ENCODE measurements at places on chromosomes 6 and 20.

- no peak for DNase-seq
These were observed 14.2 kb upstream of the NPBWR2 start for GRCh38 chr20:64121586-64121985.

GRCh38 chr20:21391185-21391971 is 5.9 kb downstream of the NKX2-4 start:
- DNase-seq: no peak

- no peak for DNase-seq
These were observed 107.8 kb downstream of the RNGTT start for GRCh38 chr6:88855541-88856147.

DNA sequence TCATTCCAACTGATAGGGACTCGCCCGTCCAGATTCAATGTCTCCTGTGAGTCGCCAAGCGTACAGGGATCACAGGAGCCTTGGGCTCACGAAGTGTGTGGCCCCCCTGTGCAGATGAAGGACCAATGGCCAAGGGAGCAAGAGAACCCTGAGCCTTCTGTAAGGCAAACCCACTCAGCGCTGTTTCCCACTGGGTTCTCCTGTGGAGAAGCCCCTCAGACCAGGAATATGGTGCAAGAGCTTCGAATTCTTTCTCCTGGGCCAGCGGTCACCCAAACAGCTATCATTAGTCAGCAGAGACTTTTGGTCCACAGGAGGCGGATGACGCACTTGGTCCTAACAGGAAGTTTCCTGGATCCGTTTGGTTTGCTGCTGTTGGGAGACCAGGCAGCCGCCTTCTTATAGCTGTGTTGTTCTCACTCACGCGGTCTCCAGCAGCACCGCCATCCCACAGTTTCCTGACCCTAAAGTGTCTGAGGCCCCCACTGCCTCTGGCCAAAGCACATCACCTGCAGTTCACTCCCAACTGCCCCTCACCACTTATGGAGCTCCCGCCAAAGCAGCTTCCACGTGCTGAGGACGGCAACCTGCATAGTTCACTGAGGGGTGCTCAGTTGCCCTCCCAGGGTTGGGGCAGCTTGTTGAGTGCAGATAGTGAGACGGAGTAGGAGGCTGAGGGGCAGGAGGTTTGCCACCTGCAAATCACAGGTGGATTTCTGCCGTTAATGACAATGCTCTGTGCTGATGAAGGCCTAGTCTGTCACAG is 268.6 kb downstream of the ERMARD start:
- DNase-seq: no peak

DNA sequence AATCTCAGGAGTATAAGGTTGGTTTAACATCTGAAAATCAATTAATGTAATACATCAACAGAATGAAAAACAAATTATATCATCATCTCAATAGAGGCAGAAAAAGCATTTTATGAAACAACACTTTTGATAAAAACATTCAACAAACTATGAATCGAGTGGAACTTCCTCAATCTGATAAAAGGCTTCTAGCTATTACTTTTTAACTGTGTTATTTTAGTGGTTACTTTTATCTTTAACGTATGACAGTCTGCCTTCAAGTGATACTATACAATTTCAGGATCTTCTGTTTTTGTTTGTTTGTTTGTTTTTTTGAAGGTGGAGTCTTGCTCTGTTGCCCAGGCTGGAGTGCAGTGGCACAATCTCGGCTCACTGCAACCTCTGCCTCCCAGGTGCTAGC is 73.7 kb downstream of the ZFAND3 start:
- DNase-seq: no peak

- DNase-seq: peak; percentile 60
These were observed 27.6 kb upstream of the SRF start for GRCh38 chr6:43143235-43144128.

DNA sequence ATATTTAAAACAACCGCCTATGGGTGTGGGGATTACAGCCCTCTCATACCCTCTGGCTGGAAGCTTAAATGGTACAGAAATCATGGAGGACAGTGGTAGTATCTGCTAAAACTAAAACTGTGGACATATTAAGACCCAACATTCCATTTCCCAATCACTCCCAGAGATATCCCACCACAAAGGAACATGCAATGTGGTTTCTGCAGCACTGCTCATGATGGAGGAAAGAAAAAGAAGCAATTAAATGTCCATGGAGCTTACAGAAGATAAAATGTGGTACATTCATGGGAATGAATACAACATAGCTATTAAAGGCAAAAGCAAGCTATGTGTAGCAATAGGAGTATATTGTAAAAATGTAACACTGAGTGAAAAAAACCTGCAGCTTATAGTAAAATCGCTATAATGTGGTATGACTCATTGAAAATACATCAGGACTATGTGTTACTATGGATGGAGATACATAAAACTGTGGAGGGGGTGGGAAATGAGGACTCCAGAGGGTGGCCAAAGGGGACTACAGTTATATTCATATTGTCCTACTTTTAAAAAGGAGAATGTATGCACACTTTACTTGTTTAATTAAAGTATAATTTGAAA is 22.9 kb upstream of the NNAT start:
- no peak for DNase-seq

GRCh38 chr20:63635431-63636141 is 8.7 kb upstream of the GMEB2 start:
- peak; percentile 52 for DNase-seq

DNA sequence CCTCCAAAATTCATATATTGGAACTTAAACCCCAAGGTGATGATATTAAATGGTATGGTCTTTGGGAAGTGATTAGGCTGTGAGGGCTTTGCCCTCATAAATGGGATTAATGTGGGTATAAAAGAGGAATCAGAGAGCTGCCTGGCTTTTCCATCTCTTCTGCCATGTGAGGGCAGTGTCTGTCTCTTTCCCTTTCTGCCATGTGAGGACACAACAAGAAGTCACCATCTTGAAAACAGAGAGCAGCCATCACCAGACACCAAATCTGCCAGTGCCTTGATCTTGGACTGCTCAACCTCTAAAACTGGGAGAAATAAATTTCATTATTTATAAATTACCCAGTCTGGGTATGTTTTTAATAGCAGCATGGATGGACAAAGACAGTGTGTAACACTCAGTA is 263.0 kb downstream of the PAX1 start:
- DNase-seq: no peak

DNA sequence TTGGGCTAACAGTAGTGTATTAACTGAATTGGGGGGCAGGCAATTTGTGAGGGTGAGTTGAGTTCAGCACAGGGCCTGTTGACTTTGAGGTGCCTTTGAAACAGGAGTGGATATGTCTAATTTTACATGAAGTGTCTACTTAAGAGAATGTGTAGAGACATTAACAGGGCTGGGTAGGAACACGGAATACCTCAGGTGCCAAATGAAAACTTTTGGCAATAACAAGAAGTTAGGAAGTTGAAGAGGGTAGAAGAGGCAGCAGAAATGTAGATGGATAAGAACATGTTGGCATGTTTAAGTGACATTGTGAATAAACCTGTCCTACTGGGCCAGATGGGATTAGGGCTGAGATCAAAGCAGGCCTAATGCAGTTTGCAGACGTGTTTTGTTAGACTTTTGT is 117.0 kb downstream of the SLC16A10 start:
- no peak for DNase-seq

GRCh38 chr6:135504734-135505133 is 7.2 kb upstream of the AHI1 start:
- DNase-seq: no peak

DNA sequence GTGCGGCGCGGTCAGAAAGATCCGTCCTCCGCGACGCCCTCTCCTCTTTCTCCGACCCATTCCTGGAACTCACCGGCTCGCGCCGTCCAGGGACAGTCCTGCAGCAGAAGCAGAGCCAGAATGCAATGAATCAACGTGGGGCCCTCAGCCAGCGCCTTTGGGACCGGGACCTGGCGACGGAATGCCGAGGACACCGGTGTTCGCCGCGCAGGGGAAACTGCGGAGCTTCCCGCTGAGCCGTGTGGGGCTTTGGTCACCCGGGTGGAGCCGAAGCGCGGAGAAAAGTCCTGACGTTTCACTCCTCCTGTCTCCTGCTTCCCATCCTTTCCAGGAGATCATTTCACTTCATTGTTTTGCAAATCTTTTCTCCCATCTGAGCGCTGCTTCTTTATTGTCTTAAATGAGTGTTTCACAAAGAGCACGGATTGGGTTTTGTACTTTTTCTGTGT is 26.5 kb downstream of the ULBP1 start:
- no peak for DNase-seq

GRCh38 chr20:52978851-52979250 is 6.7 kb downstream of the TSHZ2 start:
- no peak for DNase-seq

- DNase-seq: no peak
These were observed 41.3 kb upstream of the TAGAP start for GRCh38 chr6:159086033-159086618.

- no peak for DNase-seq
These were observed 38.2 kb upstream of the FRMD1 start for GRCh38 chr6:168116975-168117899.

DNA sequence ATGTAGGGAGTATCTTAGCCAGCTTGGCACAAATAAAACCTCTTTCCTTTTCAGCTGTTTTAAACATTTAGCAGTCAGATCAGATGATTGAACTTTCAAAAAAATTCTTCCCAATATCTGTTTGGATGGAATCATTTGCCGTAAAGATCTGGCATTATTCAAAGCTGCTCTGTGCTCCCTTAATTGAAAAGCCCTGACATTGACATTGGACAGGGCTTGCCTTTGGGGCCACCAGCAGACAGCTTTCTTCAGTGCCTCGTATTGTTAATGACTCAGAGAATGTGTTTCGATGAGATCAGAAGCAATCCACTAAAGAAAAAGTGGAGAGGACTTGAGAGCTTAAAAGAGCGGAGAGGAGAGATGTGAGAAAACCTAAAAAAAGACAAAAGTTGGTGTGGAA is 343.5 kb downstream of the NRN1 start:
- no peak for DNase-seq

GRCh38 chr6:110938171-110938570 is 20.3 kb upstream of the GTF3C6 start:
- no peak for DNase-seq

DNA sequence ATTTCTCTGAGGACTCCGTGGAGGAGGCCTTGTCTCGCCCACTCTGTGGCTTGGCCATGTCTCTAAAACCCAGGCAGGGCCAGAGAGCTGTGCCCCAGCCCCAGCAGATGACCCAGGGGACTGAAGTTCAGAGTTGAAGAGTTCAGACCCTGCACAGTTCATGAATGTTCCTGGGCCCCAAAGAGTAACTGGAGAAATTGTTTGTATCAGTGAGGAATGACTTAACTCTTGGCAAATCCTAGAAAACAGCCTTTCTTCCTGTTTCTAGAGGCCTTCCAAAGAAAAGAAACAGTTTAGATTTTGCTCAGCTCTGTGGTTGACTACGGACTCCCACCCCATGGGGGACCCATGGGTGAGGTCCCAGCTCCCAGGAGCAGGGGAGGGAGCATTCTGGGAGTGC is 62.1 kb upstream of the EYA2 start:
- DNase-seq: no peak

GRCh38 chr6:98124171-98124570 is 710.2 kb upstream of the POU3F2 start:
- DNase-seq: no peak

- DNase-seq: no peak
These were observed 3.0 kb downstream of the GLP1R start for GRCh38 chr6:39051399-39052122.

DNA sequence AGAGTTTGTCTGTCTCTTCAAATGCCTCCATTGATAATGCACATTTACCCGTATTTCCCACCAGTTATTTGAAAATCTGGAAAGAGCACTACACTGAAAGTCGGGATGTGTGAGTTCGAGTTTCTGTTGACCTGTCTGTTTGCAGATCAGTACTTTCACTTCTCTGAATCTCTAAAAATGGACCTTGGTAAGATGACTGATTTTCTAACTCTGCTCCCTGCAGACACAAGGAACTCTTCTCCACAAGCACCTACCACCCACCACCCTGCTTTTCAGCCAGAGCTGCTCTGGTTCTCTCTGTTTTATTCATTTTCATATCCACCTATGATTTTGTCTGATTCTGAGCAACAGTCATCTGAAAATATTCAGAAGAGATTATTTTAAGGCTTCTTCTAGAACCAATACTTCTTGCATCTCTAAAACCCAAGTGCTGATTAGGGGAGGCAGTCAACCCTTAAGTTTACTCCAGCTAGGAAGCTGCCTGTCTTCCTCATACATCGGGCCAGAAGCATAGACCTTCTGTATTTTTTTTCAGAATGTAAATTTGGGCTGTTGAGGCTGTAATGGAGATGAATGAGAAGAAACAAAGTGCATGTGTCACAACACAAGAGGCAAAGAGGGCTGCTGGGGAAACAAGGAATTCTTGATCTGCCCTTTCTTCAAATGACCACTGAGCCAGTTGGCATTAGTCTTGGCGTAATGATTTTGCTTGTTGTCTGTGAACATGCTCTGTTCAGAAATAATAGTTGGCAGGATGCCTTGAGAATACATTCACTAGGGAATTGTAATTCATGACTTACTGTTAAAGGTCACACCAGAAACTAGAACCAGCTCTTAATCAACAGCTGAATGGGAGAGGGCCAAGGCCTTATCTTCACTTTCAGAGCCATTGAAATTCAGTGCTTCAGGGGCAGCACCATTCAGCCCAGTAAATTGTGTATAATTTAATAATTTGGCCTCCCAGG is 85.4 kb upstream of the MYLIP start:
- no peak for DNase-seq

GRCh38 chr6:122389704-122390372 is 9.6 kb upstream of the HSF2 start:
- no peak for DNase-seq

GRCh38 chr6:37244430-37245310 is 12.9 kb upstream of the TBC1D22B start:
- DNase-seq: no peak

- no peak for DNase-seq
These were observed 37.8 kb downstream of the ZHX3 start for GRCh38 chr20:41279546-41280225.

- DNase-seq: no peak
These were observed 278.9 kb downstream of the SAMD5 start for GRCh38 chr6:147787417-147787816.

- no peak for DNase-seq
These were observed 246.1 kb downstream of the BMP7 start for GRCh38 chr20:57020364-57020763.

DNA sequence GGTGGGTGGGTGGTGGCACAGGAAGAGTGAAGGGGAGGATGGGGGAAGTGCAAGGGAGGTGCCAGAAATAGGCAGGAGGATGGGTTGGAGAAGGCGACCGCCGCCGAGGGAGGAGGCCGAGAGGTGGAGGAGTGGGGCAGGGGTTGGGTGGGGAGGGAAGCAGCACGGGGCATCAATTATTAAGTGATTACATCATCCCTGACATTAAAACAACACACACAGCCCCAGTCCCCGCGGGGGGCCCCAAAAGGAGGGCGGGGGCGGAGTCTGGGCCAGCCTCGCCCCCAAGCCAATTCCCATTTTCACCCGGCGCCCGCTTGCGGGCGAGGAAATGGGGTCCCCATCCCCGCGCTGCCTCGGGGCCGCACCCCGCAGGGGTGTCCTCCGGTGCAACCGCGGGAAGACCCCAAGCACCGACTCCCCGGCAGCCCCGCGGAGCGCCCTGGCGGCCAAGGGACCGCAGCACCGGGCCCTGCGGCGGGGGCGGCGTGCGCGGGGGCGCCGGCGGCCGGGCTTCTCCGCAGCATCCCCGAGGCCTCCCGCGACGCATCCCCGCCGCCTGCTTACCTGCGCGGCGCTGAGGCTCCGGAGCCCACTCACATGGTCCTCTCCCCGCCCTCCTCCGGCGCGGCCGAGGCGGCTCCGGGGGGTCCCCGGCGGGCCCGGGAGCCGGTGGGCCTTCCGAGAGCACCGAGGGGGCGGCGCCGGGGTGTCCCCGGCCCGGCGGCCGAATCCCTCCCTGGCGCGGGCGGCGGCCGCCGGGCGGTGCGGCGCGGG is 663 bp downstream of the FYN start:
- DNase-seq: peak; percentile 67

Data from stimulated activated CD8-positive, alpha-beta memory T cell treated with anti-CD3 and anti-CD28 coated beads, Interleukin-12 subunit alpha, Interleukin-12 subunit beta, amount 100 ng/mL, for 4 hours (primary cell).